Frontal cortex (tissue), 4 donors: ENCODE measurements at places on chromosomes 1 and 21.

- DNase-seq: no peak
Observed at GRCh38 chr1:209755926-209756614, at the start of gene TRAF3IP3. TRAF3IP3 (plus strand) TSS chr1:209756053; CDS start chr1:209760040, 3,987 bp downstream.

- DNase-seq: no peak
Observed at GRCh38 chr21:44965251-44966022, 25.6 kb downstream of the SLX9 start.

GRCh38 chr21:43308101-43308814, 118.7 kb downstream of the SIK1 start:
- DNase-seq: no peak

DNA sequence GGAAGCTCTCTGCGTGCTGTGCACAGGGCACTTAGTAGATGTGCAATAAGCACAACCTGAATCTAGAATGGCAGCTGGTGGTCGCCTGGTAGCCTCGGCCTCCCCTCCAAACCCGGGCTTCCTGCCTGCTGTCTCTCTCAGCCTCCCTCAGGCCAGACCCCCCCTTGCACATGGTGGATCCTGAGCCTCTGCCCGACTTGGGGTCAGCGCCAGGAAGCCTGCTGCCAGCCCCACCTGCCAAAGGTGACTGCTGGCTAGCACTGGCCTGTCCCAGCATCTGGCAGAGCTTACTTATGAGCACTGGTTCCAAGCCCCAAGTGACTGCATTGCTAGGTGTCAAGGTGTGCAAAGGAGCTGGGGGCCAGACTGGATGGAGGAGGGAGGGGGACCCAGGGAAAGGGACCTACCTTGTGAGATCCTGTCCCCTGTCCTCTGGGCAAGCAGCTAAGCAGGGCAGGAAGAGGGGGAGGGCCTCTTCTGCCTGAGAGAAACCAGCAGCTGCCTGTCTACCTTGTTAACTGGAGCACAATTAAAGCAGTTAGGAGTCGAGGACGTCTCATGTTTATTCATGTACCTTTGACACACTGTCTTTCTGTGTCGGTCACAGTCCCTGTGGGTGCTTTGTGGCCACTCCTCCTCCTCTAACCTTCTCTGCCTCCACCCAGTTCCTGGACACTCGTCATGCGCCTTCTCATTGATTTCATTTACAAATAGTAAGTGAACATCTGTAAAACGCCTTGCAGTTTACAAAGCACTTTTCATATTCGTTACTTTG, 100.9 kb downstream of the DDX20 start:
- no peak for DNase-seq

- DNase-seq: no peak
Observed at GRCh38 chr1:43539726-43540434, 9.2 kb downstream of the PTPRF start.

GRCh38 chr1:117060441-117061317, 553 bp downstream of the TTF2 start:
- DNase-seq: no peak

GRCh38 chr21:46129846-46130651, 25.3 kb downstream of the FTCD start:
- no peak for DNase-seq

DNA sequence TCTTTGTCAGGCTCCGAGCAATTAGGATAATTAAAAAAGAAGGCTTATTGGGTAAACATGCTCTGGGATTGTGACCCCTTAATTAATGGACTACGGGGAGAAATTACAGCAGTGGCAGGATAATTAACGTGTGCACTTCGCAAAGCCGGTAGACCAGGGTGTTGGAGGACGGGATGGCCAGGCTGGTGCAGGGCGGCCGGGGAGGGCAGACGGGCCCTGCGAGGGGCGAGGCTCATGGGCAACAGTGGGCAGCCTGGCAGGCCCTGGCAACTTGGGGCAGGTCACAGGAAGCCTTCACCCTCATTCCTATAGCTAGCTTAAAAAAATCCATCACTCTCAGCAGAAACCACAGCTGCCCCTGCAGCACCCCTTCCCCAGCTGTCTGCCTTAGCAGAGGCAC, 186.2 kb upstream of the ARHGEF16 start:
- no peak for DNase-seq

- DNase-seq: no peak
Observed at GRCh38 chr1:28845786-28846543, 34.0 kb downstream of the OPRD1 start.
